ENCODE measurements at places on chromosomes 11 and 22.

GRCh38 chr11:72225411-72225951, 914 bp downstream of the INPPL1 start:
- DNase-seq = no peak

GRCh38 chr22:31055635-31056159, 25.4 kb upstream of the SMTN start:
- DNase-seq = no peak

GRCh38 chr11:115897707-115898106, 393.5 kb upstream of the CADM1 start:
- DNase-seq = no peak

- DNase-seq = no peak
Measured at GRCh38 chr22:25892678-25893077, 150.7 kb downstream of the MYO18B start.

DNA sequence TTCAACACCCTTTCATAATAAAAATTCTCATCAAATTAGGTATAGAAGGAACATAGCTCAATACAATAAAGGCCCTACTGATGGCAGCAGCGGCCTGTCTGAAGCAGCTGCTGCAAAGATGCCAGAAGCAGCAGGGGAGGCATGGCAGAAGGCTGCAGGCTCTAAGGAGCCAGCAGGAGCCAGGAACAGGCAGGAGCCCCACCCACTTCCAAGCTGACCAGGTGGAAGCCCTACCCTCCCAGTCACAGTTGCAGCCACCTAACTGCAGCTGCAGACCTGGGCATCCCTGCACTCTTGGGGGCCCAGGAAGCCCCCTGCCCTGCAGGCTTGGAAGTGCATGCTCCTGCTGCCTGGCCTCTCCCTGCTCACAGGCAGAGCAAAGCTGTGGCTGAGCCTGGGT, 18.2 kb upstream of the OR6A2 start:
- DNase-seq = no peak

DNA sequence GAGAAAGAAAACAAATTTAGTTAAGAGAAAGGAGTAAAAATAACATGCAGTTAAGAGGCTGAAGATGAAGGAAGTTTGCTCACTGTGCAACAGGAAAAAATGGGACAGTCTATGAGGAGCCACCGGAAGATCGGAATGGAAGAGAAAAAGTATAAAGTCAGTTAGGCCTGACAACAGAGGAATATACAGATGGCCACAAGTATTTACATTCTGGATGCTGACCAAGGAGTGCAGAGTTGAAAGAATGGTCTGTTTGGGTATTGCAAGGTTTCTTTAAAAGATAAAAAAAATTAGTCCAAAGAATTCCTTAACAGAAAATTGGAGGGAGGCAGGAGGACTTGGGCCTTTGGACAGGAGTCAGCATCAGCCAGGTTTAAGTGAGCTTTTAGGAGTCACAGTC, 37.5 kb downstream of the RBFOX2 start:
- no peak for DNase-seq

DNA sequence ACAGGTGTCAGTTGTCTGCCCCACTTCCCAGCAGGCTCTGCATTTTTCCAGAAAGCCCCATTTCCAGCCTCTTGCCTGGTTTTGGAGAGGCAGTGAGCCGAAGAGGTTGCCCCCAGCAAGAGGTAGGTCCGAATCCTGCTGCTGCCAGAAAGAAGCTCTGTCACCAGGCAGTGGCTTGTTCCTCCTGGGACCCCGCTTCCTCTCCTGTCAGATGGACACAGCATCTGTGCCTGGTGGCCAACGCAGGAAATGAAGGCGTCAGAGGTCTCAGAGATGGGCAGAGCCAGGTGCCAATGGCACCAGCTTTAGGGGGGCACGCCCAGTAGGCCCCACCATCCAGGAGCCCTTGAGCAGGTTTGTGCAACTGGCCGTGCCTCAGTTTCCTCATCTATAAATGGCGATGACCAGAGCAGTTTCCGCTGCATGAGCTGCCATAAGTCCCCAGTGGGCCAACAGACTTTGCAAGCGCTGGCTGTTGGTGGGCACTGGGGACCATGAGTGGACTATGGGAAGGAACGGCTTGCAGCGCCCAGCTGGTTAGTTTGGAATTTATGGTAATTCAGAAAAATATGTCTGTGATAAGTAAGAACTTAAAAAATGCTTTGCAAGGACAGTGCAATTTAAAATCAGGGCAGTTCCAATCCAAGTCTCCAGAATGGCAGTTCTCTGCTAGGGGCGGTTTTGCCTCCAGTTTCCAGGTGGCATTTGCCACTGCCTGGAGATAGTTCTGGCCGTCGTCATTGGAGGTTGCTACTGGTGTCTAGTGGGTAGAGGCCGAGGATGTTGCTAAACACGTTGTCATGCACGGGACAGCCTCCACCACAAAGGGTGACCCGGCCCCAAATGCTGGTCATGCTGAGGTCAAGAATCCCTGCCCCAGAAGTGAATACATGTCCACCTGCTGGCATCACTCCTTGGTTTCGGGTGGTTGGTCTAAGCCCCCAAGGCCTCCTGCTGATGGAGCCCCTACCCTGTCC, 2.3 kb upstream of the OSBPL5 start:
- DNase-seq = no peak

DNA sequence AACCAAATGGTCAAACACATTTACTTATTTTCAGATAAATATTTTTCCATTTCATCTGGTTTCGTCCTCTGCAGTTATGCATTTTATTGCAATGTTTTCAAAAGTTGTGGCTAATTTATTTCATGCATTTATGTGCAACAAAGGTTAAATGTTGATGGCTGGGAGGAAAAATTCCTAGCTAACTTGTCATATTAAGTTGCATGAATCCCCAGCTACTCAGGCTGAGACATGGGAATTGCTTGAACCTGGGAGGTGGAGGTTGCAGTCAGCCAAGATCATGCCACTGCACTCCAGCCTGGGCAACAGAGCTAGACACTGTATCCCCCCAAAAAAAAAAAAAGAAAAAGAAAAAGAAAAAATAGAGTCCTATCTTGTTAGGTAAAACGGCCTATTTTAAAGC, 1862.4 kb upstream of the RAG2 start:
- DNase-seq = no peak

DNA sequence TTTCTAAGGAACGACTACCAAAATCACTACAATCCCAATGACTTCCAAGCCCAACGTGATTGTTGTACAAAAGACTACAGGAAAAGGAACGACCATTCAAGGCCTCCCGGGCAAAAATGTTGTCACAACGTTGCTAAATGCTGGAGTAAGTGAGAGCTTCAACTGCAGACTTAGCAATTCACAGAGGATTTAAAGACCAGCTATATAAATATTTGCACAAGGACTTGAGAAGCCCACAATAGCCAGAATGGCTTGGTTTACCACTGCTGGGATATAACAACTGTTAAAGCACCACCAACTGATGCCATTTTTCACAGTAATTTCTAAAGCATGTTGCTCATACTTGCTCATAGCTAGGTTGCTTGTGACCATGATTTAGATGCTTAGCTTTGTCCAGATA, 78.3 kb downstream of the EMSY start:
- no peak for DNase-seq

DNA sequence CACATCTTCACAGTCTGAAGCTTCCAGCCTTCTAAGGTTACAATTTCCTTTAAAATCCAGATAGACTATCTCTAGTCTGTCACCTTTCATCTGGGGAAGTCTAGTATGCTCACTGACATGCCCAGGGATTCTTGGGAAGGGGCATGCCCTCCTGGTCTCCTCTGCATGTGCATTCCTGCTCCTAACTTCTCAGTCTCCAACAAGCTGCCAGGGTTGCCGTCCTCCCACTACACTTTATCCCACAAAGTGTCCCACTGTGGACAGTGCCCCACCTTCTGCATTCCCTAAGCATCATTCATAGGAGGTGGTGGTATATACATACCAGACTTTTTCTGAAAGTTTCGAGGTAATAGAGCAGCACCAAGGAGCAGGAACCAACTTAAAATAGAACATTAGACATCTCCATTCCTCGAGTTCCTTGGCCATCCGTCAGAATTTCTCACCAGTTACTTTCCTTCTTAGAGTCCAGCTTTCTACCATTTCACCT, 28.7 kb downstream of the EIF3F start:
- DNase-seq = no peak

- no peak for DNase-seq
Measured at GRCh38 chr22:37331856-37332536, 49.7 kb downstream of the CYTH4 start.

DNA sequence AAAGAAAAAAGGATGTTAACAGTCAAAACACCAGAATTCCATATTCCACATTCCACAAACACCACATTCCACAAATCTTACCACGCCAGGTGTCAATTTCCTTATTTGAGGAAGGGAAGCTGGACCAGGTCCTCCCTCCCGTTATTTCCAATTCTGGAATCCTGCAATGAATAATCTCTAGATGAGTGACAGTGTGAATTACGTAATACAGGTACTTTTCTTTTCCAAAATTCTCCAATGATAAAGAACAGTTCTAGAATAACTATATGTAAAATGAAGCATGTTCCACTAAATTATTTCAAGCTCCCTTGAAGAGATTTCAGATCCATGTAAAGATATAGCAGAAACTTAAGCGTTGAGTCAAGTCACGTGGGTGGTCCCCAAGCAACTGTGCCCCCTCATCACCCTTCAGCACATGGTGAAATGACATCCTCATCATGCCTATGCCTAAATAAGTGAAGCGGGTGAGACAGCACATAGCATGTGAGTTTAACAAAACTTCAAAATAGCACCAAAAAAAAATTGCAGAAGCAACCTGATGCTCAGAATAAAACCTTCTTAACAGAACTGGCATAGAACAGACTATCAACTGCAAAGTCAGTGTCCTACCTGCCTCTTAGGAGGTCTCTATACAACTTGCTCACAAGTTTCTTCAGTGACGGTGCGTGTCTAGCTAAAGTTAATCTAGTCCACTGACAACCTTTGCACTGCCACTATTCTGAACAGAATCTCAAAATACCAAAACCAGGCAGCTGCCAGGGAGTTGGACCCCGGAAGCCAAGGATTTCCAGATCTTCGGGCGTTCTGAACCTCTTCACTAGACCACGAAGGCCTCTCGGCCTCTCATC, 876 bp downstream of the NFRKB start:
- no peak for DNase-seq

GRCh38 chr22:17969701-17970113, 54.7 kb downstream of the MICAL3 start:
- DNase-seq = no peak

GRCh38 chr11:84922836-84923235, 704.3 kb downstream of the DLG2 start:
- DNase-seq = no peak

- no peak for DNase-seq
Measured at GRCh38 chr11:105456950-105457349, 152.9 kb upstream of the GRIA4 start.

- DNase-seq = no peak
Measured at GRCh38 chr11:31814176-31814868, 3.2 kb upstream of the PAX6 start.

GRCh38 chr11:11793073-11793472, 48.7 kb upstream of the USP47 start:
- no peak for DNase-seq

- DNase-seq = no peak
Measured at GRCh38 chr11:67255353-67255752, 10.9 kb upstream of the GRK2 start.

GRCh38 chr11:6481924-6482275, 599 bp downstream of the TIMM10B start:
- DNase-seq = no peak

- no peak for DNase-seq
Measured at GRCh38 chr11:67633758-67634365, 4.1 kb upstream of the NUDT8 start.

GRCh38 chr11:73862986-73863385, 13.7 kb downstream of the COA4 start:
- no peak for DNase-seq

GRCh38 chr11:115379528-115379927, 124.7 kb downstream of the CADM1 start:
- DNase-seq = no peak

GRCh38 chr11:86118253-86118652, 49.4 kb upstream of the PICALM start:
- DNase-seq = no peak

GRCh38 chr11:108984523-108984922, 319.7 kb downstream of the DDX10 start:
- DNase-seq = no peak

DNA sequence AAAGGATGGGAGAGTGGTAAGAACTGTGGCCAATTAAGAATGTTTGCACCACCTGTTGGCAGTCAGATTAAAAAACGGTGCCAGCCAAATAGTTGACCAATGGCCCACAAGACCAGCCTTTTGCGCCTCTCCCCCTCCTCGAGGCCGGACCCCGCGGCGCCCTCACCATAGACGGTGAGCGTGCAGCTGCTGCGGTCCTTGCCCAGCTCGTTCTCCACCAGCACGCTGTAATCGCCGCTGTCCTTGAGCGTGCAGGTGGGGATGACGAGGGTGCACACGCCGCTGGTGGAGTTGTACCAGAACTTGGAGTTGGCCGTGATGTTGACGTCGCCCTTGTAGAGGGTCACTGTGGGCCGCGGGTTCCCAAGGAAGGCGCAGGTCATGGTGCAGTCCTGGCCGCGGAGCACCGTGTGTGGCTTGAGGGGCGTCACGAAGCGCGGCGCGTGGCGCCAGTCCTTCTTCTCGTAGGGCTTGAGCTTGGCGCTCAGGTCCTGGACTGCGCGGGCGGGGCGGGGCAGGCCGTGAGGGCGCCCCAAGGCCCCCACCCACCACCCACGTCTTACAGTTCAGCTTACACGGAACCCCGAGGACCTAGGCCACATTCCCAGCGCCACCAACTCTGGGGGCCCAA, 7.2 kb downstream of the TMEM86A start:
- no peak for DNase-seq

GRCh38 chr11:30313580-30313979, 9.3 kb upstream of the ARL14EP start:
- DNase-seq = no peak

- DNase-seq = no peak
Measured at GRCh38 chr22:23075525-23076216, 5.4 kb downstream of the GNAZ start.

DNA sequence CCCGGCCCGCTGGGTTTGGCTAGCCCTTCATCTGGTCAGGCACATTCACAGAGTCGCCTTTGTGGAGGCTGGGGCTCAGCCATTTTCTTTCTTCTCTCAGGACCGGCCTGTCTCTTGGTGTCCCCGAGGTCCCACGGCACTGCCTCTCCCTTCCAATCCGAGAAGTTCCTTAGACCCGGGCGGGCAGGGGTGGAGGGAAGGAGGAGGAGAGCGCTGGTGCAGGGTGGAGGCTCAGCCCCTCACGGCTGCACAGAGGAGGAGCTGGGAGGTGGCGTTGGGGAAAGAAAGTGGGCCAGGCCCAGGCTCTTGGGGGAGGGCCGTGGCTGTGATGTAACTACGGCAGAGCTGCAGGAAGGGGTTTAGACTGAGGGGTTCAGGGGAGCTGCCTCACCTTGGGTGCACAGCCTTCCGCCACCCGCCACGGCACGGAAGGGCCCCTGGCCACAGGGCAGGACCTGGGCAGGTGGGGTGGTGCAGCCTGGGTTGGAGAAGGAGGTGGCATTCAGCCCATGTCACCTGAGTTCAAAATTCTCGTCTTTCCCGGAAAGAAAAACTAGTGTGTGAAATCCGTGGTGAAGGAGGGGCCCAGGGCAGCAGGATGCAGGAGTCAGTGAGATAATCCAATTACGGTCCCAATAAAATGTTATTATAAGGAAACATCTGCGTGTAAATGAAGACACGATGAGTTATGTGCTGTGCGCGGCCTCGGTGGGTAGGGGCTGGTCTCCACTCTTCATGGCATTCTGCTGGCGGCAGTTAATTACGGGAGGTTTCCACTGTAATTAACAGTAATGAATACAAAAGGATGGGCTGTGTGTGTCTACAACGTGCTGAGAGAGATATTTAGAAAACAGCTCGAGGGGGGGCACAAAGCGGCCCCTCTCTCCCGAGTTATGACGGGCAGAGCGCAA, 1.7 kb downstream of the BRSK2 start:
- DNase-seq = no peak

- no peak for DNase-seq
Measured at GRCh38 chr22:26735019-26735409, 77.6 kb downstream of the MIAT start.
